CD4-positive, alpha-beta T cell treated with Interleukin-17A for 1 hour (primary cell): ENCODE measurements at places on chromosomes 2 and 18.
A peak's percentile ranks its signal among the peaks of the same experiment; 100 is the strongest.

- no peak for DNase-seq
Observed at GRCh38 chr2:164952057-164952702, 3.1 kb downstream of the SLC38A11 start.

- DNase-seq: no peak
Observed at GRCh38 chr2:148565272-148565894, 79.2 kb upstream of the EPC2 start.

- DNase-seq: peak; percentile 83
Observed at GRCh38 chr18:74498712-74499627, 2.8 kb downstream of the CNDP2 start.

GRCh38 chr2:237250599-237250998 is 163.4 kb downstream of the COL6A3 start:
- DNase-seq: no peak

DNA sequence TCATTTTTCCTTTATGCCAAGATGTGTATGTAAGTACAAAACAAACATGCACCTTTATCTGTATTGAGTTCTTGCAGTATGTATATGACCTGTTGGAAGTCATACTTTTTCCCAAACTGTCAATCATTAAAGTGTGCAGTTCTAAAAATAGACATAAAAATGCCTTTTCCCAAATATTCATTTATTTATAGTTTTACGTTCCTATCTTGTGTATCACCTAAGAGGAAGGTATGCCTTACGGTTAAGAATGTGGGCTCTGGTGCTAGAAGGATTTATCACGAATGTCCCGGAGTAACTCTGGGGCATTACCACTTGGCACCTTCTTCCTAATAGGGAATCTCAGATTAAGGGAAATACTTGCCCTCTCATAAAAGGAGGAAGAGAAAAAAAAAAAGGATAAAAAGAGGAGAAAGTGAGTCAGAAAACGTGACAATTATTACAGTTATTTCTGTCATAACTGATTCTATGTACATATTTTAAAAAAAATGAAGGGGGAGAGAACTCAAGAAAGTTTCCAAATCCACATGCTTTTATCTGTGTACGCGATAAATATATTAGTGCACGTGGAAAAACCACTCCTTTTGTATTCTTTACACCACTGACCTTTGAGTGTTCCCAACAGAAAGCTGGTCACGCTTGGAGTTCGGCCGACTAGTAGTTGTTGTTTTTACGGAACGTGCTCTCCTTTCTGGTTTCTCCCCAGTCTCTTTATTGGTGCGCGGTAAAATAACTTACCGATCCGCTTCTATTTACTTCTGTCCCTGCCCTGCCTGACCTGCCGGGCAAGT is 721 bp downstream of the MCEE start:
- no peak for DNase-seq

GRCh38 chr2:208437755-208438154 is 31.2 kb downstream of the PTH2R start:
- DNase-seq: no peak

DNA sequence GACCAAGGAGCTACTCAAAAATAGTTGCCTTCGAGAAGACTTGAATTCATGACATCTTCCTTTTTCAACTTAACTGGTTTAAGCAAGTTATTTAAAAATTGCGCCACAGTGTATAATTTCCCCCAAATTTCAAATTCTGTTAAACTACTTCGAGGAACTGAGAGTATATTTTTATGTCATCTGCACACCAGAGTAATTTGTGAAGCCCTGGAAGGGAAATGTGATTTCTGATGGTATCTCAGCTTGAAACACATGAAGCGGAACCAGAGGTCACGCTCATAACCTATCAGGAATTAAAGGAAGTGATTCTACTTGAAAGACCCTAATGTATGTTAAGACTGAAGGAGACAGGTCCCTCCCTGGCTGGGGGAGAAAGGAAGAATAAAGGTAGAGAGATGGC is 33.9 kb upstream of the DARS1 start:
- DNase-seq: peak; percentile 9

- no peak for DNase-seq
Observed at GRCh38 chr2:40028792-40029488, 249.9 kb upstream of the THUMPD2 start.

DNA sequence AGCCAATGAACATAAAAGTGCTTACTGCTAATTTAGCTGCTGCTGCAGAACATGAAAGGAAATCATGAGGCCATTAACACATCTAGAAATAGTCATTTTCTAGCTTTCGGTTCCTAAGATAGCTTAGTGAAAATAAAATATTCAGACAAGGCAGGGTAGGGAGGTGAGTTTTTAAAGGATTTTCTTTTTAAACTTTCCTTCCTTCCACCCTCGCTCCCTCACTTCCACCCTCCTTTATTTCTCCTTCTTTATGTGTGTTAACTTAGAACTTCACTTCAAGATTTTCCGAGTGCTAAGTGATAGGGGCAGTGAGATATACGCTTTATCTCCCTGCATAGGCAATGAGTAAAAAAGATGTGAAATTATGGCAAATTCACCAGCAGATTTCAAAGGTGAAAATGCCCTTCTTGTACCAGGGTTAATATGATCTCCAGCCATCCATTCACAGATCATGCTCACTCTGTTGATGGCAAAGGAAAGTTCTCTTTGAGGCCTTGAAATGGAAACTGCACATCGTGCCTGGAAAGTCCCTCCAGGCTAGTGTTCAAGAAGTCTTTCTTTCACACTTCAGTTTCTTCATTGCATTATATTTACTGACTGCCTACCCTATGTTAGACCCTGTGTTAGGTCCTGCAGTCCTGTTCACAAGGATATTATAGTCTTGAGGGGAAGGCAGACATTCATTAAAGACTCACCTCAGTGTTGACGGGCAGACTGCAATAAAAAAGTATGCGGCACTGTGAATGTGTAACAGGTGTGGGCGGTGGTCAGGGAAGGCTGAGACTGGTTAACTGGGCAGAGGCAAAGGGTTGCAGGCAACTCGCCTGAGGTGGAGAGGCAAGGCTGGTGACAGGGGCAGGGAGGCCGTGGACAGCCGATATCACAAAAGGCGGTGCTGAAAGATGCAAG is 200.8 kb downstream of the PLCL1 start:
- DNase-seq: peak; percentile 43

- DNase-seq: no peak
Observed at GRCh38 chr2:24779116-24779515, 14.1 kb downstream of the PTRHD1 start.

- no peak for DNase-seq
Observed at GRCh38 chr2:207233731-207234130, 68.0 kb upstream of the KLF7 start.
